ENCODE measurements at places on chromosomes 7 and 10.

DNA sequence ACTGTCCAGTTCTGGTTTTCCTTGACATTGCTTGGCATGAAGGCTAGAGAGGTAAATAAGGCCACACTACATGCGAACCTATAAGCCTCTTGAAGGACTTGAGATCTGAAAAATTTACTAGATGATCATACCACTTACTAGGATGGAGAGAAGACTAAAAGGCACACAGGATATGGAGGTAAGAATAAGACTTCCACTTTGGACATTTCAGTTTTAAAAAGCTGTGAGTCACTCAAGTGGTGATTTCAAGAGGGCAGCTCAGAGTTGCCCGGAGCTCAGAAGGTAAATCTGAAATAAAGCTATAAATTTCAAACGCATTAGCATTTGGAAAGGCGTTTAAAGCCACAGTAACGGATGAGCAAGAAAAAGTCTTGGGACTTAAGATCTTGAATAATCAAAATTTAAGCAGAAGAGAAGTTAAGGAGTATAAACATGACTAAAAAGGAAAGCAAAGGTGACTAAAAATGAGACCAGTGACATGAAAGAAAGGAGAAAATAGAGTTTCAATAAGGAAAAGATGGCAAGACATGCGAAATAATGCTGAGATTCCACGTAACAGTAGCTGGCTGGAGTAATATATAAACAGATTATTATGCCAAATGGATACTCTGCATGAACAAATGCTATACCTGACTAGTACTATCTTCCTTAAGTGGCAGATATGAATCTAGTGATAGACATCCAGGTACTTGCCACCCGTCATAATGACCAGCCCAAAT, 68.3 kb downstream of the SNX13 start:
- DNase-seq = no peak

DNA sequence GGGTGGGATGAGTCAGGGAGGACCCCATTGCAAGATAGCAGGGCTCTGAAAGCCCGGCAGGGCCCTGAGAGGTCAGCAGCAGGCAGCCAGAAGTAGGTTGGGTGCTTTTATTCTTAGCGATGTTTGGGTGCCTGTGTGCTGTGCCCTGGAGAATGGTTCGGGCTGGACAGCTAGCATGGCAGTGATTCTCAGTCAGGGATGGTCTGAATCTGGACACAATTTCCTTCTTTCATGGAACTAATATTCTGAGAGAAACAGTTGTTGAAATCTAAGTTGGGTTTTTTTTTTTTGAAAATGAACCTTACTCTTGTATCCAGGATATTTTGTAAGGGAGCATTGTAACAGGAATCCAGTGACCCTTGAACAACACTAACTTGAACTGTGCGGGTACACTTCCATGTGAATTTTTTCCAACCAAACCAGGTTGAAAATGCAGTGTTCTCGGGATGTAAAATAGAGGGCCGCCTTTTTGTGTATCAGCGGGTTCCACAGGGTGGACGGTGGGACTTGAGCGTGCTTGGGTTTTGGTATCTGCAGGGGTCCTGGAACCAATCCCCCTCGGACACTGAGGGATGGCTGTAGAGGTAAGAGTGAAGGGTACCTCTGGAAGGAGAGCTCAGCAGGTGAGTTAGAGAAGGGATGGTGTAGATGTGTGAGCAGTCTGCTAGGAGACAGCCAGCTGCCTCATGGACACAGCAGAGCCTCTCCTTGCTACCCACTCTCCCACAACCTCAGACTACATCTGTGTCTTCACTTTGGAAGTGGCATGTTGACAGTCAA, 12.5 kb downstream of the CCNY start:
- DNase-seq = no peak

DNA sequence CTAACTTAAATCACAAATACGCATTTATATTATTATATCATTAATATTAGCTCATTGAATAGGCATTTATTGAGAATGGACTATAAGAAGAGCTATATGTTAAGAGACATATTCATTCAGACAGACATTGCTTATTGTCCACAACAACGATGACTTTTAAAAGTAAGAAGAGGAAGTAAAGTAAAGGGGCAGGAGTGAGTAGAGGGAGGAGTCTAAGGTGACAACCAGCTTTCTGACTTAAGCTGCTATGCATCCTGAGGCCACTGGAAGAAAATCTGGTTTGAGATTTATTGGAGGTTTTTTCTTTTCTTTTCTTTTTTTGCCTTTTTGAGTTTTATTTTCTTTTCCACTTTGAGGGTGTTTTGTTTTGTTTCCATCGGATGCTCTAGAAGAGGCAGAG, 723.5 kb downstream of the GRM8 start:
- DNase-seq = no peak

DNA sequence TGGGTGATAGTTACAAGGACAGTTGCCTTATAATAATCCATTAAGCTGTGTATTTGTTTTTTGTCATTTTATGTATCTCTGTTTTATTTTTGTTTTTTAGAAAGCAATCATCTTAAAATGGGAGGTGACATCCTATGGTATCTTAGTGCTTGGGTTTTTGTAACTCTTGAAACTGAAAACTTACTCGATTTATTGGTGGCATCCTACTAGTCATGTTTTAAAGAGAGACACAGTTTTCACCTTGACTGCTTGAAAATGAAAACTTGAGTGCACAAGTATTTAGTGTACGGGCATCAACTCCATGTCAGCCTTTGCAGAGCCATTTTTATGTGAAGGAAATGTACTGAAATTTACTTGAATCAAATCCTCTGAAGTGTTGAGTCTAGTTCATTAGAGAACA, 103.8 kb upstream of the SAMD8 start:
- DNase-seq = no peak

DNA sequence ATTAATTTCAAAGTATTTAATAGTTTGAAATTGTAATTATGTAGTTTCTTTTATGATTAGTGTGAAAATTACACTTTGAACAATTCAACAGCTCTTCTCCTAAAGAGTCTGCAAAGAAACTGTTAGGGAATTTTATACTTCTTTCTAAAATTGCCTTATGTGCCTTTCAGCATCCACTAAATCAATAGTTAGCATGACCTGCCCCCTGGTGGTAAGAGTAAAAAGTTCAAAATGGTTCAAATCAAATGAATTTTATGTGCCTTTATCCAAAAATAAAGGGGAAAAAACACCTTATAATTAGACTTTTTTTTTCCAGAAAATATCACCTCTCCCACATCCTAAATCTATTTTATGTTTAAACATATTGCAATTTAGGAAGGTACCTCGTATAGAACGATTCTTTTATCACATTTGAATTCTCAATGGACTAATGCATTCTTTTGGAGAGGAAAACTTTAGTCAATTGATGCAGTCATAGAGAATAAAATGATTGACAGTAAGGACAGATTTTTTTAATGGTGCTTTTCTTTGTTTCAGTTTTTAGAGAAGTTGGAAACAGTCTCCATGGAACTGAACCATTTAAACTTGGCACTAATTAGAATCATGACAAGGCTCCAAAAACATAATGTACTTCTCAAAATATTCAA, 163.7 kb downstream of the SEMA3D start:
- DNase-seq = peak; percentile 28

- DNase-seq = no peak
Observed at GRCh38 chr7:22758576-22758975, 31.6 kb downstream of the IL6 start.

- DNase-seq = peak; percentile 37
Observed at GRCh38 chr7:23712368-23713284, 2.6 kb downstream of the STK31 start.

DNA sequence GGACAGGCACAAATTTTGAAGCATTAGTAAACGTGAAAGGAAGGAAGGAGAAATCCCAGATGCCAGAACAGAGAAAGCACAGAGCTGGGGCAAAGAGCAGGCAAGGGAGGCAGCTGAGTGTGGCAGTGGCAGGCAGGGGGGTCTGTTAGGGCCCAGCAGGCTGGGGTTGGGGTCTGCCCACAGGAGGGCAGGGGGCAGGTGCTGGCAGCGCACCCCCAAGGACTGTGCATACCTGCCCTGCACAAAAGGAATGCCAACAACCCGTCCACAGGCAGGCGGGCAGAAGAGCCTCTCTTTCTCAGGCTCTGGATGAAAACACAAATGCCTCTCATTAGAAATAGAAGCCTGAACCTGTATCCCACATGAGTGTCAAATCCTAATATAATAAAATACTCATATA, 552.3 kb downstream of the PTPRN2 start:
- DNase-seq = no peak

- DNase-seq = no peak
Observed at GRCh38 chr7:97118306-97118917, 914 bp downstream of the SDHAF3 start.

GRCh38 chr7:155913719-155914118, 101.5 kb upstream of the SHH start:
- no peak for DNase-seq

GRCh38 chr10:133318494-133319127, 9.9 kb downstream of the ZNF511 start:
- DNase-seq = peak; percentile 21

- no peak for DNase-seq
Observed at GRCh38 chr7:145681646-145682045, 435.0 kb upstream of the CNTNAP2 start.

DNA sequence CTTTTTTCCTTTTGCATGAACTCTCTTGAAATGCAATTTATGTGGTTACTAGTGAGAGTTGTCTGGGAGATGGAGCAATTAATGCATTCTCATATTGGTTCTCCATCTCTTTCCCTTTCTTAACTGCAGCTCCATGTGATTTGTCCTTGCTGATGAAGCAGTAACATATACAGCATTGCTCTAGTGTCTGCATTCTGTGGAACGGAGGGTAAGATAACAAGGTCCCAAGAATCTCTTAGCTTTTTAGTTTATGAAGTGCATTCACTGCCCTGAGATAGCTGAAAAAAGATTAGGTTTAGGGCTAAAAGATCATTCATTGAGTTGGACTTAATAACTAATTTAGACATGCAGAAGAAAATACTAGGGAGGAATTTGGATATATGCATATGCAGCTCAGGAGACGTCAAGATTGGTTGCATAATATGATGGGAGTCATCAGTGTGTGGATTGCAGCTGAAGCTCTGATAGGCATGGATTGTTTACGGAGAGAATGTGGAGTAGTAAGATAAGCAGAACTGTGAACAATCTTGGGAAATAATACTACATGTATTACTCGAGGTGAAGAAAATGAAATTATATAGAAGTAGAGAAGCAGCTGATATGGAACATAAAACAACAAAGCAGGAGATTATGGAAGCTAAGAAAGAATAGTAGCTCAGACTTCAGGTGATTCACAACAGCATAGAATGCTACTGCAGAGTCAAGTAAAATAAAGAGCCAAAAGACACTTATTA, 404.7 kb downstream of the ARL4A start:
- DNase-seq = no peak

GRCh38 chr7:4700577-4701235, 18.6 kb downstream of the FOXK1 start:
- DNase-seq = no peak

- no peak for DNase-seq
Observed at GRCh38 chr10:131245475-131246059, 66.0 kb downstream of the TCERG1L start.

DNA sequence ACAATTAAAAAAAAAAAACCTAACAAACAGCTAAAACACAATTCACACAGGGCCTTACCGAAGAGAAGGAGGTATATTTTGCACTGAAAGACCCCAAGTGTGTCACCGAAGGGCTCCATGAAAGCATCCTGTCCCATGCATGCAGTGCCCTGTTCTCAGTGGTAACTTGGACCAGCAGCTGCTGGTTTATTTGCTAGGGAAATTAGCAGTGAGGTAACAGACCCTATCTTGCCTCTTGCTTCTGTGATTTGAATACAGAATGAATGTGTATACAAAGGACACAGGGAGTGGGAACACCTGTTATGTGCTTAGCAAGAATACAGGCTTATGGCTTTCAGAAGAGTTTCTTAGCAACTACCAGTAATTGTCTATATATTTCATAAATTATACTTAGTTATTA, at the start of gene HEPACAM2:
Gene HEPACAM2 (minus strand): TSS at position 160 of the 400 bp plus-strand sequence.
- no peak for DNase-seq

DNA sequence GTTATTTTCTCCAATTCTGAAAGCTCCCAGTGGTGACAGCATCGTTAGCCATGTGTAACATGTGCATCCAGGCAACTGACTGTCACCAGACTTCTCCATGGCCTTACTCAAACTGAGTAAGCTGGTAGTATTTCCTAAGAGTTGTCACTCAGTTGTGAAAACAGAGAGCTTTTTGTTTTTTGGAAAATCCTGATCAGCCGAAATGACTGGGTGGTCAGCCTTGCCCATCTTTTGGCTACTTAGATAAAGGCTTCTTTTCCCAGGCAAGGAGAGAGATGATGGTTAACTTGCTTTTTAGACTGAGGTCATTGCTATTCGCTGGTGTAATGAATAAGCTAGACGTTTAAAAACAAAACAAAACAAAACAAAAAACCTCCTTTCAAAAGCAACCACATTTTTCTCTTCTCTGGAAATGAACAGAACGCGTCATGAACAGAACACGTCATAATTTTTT, 159.5 kb upstream of the KLF14 start:
- no peak for DNase-seq

DNA sequence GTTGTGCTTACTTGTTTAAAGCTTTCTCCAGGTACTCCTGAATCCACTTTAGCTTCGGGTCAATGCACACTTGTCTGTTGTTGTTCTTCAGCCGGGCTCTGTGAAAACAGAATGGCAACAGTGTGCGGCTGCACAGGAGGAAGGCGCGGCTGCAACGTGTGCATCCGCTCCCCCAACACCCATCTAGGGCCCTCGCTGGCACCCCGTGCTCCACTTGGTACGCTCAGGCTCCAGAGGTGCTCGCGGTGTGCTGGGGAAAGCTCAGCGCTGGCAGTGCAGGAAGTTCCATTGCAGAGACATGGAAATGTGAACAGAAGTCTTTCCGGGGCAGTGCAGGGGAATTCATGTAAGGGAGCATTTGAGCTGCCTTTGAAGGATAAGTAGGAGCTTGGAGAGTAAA, 6.3 kb downstream of the CXCL12 start:
- DNase-seq = no peak

DNA sequence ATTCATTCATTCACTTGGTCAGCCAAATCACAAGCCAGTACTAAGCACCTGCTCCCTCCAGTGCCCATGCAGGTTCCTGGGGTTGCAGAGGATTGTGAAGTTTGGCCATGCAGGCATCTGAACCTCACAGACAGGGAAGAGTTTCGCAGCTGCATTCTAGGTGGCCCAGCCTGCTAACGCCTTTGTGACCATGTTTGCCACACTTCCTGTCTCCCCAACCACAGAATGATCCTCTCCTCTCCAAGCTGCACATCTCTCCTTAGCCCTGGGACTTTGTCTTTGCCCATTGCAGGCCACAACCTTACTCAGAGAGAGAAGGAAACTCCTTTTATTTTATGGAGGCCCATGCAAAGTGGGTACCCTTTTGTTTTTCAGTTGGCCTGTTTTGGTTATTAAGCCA, 31.8 kb downstream of the EPDR1 start:
- DNase-seq = peak; percentile 23

DNA sequence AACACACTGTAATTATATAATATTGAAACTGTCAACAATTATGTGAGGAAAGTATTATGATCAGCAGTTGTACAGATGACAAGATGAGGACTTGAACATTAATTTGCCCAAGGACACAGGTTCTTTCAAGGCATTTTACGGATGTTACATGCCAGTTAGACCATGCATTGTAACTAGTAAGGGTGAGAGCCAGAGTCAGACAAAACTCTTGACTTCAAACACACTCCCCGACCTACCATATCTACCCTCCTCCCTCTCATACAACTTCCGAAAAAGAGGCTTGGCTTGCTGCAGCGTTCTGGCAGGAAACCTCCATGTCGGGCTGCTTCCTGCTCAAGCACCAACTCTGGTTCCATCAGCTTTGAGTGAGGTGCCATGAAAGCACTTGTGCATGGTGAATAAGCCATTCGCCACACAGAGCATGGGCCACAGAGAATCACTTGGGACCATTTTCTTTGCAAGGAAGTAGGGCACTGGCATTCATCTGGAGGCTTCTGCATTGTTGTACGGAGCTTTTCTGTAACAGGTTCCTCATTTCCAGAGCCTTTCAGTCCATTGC, 53.2 kb downstream of the FOXI2 start:
- DNase-seq = peak; percentile 50

- DNase-seq = peak; percentile 85
Observed at GRCh38 chr10:44932517-44933450, 21.6 kb downstream of the TMEM72 start.

Measured in Jurkat, Clone E6-1 (cell line).